ENCODE measurements at places on chromosomes 11 and 22.

- DNase-seq: no peak
These were observed 441 bp downstream of the TCN2 start for GRCh38 chr22:30607300-30607930.

DNA sequence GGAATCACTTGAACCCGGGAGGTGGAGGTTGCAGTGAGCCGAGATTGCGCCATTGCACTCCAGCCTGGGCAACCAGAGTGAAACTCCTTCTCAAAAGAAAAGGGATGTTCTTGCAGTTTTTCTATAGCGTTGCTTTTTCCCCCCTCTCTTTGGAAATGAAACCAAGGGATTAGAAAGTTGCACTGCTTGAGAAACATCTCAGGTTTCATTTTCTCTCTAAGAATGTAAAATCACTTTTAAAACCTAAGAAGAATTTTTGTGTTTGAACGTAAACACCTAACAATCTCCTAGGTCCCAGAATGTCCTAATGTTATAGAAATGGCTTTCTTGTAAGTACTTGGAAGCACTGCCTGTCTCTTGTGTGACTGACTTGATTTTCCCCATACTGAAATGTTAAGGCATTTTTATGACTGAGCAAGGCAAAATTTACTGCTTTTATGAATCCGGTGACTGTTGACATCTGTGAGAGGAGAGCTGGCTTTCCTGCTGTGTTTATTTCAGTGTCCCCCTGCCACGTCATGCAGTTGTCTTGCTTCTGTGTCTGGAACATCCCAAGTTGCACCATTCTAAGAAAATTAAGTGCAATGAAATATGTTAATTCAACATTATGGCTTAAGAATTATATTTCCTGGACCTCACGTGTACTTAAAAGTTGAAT lies 37.7 kb downstream of the NF2 start:
- no peak for DNase-seq

DNA sequence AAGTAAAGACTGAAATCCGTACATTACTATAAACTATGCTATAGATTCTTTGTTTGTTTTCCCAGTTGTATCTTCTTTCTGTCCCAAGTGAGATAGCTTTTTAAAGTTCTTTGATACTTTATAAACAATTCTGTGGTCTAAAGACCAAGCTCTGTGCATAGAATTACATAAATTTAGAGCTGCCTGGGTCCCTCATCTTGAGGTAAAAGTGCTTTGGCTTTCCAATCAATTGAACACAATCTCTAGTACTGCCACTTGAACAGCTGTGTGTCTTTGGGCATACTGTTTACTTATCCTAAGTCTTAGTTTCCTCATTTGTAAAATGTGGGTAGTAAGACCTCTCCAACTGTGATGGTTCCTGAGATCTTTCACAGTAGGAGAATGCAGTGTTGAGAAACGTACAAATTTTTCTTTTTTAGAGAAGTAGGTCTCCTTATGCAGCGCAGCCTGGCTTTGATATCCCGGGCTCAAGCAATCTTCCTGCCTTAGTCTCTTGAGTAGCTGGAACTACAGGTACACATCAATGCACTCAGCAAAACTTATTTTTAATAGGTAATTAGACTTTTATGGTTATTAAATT lies 2.5 kb upstream of the EED start:
- no peak for DNase-seq

DNA sequence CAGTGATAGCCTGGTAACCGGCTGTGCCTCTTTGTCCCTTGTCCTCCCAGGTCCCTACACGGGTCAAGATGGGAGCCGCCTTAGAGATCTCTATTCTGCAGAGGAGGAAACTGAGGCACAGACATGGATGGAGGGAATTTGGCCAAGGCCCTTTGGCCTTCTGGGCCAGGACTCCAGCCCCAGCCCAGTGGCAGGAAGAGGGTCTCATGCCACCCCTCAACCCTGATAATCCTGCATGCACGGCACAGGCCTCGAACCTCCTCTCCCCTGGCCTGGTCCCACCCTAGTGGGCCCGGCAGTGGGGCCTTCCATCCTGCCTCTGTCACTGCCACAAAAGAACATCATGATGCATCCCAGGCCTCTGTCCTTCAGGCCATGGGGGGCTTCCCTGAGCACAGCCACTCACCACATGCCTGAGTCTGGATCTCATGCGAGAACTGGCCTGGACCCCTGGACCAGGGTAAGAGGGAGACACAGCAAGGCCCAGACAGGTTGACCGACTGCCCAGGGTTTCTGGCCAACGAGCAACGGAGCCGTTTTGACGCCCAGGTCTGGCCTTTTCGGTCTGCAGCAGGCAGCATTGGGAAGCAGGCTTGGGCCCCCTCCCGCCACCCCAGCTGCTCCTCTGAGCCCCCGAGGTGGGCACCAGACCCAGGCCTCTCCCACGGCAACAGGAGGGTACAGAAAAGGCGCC lies 6.5 kb downstream of the LINC01488 start:
- no peak for DNase-seq

DNA sequence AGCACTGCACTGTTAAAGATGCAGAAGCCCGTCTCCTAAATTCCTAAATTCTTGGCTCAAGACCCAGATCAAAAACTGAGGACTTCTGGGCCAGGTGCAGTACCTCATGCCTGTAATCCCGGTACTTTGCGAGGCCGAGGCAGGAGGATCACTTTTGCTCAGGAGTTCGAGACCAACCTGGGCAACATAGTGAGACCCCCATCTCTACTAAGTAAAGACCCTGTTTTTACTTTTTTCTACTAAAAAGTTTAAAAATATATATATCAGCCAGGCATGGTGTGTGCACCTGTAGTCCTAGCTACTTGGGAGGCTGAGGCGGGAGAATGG lies 29.7 kb downstream of the PDGFB start:
- no peak for DNase-seq

GRCh38 chr22:30047364-30047738 lies 32.9 kb upstream of the HORMAD2 start:
- no peak for DNase-seq

DNA sequence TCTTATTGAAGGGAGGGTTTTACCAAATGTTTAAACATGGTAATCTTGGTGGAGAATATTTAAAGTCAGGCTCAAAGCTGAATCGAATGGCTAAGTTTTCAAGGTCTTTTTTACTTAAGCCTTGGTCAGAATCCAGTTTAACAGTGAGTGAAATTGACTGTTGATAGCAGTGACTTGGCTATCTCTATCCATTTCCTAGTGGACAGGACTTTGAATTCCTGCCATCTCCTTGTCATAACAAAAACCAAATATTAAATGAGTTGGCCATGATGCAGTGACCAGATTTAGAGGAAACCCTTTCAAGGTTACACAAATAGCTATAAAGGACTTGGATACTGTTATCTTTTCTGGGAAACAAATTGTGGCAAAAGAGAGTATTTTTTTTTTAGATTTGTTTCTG lies 92.0 kb downstream of the JRKL start:
- no peak for DNase-seq

DNA sequence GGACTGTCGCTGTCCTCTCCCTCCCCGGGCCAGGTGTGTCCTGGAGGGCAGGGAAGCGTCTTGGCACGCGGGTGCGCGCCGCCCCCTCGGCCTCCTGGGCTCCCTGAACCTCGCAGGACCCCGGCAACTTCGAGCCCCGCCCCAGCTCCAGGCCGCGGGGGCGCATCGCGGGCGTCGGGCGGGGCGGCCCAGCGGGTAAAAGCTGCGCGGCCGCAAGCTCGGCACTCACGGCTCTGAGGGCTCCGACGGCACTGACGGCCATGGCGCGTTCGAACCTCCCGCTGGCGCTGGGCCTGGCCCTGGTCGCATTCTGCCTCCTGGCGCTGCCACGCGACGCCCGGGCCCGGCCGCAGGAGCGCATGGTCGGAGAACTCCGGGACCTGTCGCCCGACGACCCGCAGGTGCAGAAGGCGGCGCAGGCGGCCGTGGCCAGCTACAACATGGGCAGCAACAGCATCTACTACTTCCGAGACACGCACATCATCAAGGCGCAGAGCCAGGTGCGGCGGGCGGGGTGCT lies at the start of gene CST6:
Gene CST6, plus strand, starts transcription at position 224 of the 519 bp plus-strand sequence. Its CDS starts 37 bp downstream, at position 261.
- no peak for DNase-seq

DNA sequence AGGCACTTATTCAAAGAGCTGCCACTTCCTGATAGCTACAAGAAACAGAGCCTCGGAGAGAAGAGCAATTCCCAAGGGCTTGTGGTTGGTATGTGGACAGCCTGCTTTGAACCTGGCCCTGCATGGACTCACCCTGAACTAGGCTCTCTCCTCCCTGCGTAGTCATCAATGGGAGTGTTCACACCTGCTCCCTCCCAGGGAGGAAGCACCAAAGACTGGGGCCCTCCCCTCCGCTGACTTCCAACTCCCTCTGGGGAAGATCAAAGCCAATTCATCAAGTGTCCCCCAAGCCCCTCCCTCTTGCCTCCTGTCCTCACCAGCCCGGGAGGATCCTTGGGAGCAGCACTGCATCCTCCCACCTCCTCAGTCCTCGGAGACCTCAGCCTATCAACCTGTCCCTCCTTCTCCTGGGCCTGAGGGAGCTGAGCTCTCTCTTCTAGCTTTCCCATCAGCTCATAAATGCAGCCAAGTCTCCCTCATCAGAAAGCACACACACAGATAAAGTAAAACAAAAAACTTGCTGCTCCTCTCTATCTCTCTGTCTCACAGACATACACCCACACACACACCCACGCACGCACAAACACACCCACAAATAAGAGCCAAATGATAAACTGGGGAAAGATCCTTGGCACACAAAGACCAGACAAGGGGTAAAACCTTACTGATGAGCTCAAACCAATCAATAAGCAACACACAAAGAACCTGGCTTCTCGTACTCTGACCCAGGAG lies 3.3 kb downstream of the A4GALT start:
- DNase-seq: peak; percentile 39

- DNase-seq: no peak
These were observed 789.9 kb downstream of the BRD1 start for GRCh38 chr22:49037701-49038245.

- no peak for DNase-seq
These were observed 10.3 kb downstream of the SYT13 start for GRCh38 chr11:45275828-45276227.

DNA sequence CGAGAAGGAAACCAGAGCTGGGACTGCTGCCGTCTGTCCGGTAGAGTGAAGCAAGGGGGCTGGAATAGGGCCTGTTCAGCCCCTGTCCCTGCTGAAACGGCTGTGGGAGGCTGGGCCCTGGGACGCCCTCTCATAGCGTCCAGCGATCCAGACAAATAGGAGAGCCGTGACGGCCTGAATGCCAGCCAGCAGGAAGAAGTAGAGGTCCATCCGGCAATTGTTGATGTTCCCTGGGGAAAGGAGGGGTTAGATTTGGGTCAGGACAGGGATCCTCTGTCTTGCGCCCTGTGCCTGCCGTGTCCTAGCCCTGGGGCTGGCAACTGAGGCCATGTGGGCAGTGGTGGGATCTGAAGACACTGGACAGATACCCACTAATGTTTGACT lies 12.9 kb downstream of the TMEM132A start:
- peak; percentile 59 for DNase-seq

- no peak for DNase-seq
These were observed 6.9 kb upstream of the WEE1 start for GRCh38 chr11:9566561-9567063.

- peak; percentile 69 for DNase-seq
These were observed 786 bp downstream of the CAPN1 start for GRCh38 chr11:65182258-65183170.

DNA sequence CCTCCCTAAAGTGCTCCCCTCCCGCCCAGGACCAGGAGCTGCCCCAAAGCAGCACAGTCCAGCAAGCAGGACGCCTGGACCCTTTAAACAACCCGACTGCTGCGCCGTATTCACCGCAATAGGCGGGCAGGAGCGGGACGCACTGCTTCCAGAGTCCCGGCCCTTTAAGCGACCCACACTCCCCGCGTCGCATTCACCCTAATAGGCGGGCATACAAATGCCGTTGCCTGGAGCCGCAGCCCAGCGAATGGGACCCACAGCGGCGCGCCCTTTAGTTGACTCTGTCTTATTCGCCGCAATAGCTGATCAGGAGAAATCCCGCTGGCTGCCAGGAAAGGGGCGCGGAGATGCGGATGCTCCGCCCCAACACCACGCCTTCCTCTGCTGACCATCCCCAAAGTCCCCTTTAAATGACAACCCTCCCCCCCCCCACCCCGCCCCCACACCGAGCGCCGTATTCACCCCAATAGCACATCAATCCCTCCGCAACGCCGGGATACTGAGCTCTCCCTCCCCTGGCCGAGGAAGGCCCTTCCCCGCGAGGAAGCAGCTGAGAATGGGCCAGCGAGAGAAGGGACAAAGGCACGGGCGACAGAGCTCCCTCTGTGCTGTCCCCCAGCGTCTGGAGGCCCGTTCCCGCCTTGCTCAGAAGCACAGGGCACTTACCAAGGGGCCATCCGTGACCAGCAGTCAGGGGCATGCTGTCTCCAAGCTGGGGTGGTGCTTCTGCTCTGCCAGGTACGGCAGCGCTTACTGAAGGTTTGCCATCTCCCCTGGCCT lies 4.7 kb downstream of the OSBPL5 start:
- DNase-seq: peak; percentile 92

DNA sequence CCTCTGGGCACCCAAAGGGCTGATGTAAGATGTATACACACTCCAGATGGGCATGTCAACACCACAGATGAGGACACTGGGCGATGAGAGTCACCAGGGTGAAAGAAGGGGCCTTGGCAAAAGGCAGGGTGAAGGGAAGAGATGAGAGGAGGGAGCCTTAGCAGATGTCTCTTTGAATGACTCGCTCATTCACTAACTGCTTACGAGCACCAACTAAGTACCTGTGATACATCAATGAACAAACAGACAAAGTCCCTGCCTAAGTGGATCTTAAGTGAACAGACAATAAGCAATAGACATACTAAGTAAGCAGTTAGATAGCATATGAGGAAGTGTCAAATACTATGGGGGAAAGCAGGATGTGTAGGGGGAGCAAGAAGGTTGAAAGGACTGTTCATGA lies 7.5 kb downstream of the ME3 start:
- DNase-seq: no peak

DNA sequence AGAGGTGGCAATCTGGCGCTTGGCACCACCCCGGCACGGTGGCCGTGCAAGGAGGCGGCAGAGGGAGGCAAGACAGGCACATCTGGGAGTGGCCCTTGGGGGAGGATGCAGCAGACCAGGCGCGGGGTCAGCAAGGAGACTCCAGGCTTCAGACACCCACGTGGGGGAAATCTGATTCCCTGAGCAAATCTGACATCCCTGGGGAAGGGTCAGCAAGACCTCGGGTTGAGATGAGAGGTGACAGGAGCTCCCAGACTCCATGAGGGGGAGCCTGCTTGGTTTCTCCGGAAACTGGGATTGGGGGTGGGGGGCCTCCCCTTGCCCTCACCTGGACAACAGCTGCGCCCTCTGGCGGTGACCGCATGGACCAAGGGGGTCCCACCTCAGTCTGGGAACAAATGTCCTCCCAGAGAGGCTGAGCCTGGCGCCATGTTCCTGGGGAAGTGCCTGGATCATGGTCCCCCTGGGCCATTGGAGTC lies 4.0 kb upstream of the RCOR2 start:
- DNase-seq: no peak

GRCh38 chr22:18050065-18050464 lies 25.7 kb upstream of the MICAL3 start:
- no peak for DNase-seq

- no peak for DNase-seq
These were observed 37.6 kb upstream of the SLC5A1 start for GRCh38 chr22:32005453-32005852.

Data from adrenal gland (tissue), 19 donors.